Activated T-cell treated with anti-CD3 and anti-CD28 coated beads, Interleukin-2, amount 50 U/mL, for 72 hours (primary cell): ENCODE measurements at places on chromosomes 13 and 19. TPM values are rescaled to one million over a fixed set of nuclear protein-coding genes. Genes with fewer than 3 reads are reported as not detected.

Gene ZNF726
- 20.5 TPM for total RNA-seq

- no peak overlapping the region for H3K4me3 ChIP-seq
- peaks cover 4% of the 10 kb centered on the region for H3K4me1 ChIP-seq
- no peak overlapping the region for H3K27ac ChIP-seq
- H3K36me3 ChIP-seq, result no peaks in the 10 kb centered on the region
Measured at GRCh38 chr13:49308921-49309408, 61.2 kb downstream of the CDADC1 start.

DNA sequence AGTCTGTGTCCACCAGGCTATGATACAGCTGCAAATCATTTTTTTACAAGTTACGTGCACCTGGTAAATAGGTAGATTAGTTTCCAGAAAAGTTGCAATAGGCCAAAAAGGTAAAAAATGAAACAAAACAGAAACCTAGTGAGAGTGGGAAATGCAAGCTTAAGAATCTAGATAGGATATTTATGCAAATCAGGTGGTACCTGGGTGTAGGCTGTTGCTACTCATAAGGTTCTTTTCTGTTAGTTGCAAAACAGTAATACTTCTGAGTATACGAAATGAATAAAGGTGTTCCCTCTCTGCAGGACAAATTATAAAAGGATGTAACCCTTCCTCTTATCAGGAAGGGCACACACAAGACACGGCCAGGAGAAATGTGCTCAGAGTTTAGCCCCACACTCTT, 97.9 kb downstream of the UGGT2 start:
- H3K4me1 ChIP-seq, result no peaks in the 10 kb centered on the region
- DNase-seq, result no peak
- H3K4me3 ChIP-seq, result no peak overlapping the region
- H3K27ac ChIP-seq, result no peak overlapping the region

Gene ZNF780A
- 13.8 TPM for total RNA-seq

- no peak overlapping the region for H3K4me3 ChIP-seq
- H3K27ac ChIP-seq, result no peak overlapping the region
- no peak for DNase-seq
- no peaks in the 10 kb centered on the region for H3K36me3 ChIP-seq
- H3K4me1 ChIP-seq, result no peaks in the 10 kb centered on the region
- H3K27me3 ChIP-seq, result no peaks in the 10 kb centered on the region
Measured at GRCh38 chr13:35255241-35255640, 221.2 kb downstream of the MAB21L1 start.

DNA sequence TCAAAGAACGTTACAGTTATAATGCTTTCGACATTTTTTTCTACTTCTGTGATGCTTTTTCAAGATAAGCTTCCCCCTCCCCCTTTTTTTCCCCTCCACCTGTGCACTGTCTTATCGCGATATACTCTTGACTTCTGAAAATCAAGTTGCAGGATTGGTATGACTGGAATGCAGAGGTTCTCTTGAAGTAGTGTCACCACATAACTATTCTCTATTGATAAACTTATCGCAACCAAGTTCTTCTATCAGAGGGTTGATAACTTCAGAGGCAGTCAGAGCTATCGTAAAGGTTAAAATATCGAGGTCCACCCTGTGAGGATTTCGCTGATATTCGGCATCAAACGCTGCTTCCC, 820 bp downstream of the EID2 start:
- no peak for DNase-seq
- H3K36me3 ChIP-seq, result peaks cover 4% of the 10 kb centered on the region
- H3K4me1 ChIP-seq, result peaks cover 68% of the 10 kb centered on the region
- H3K27me3 ChIP-seq, result no peaks in the 10 kb centered on the region
- peak overlapping the region; percentile 93 for H3K27ac ChIP-seq

Gene HTR2A
- total RNA-seq, result not detected

DNA sequence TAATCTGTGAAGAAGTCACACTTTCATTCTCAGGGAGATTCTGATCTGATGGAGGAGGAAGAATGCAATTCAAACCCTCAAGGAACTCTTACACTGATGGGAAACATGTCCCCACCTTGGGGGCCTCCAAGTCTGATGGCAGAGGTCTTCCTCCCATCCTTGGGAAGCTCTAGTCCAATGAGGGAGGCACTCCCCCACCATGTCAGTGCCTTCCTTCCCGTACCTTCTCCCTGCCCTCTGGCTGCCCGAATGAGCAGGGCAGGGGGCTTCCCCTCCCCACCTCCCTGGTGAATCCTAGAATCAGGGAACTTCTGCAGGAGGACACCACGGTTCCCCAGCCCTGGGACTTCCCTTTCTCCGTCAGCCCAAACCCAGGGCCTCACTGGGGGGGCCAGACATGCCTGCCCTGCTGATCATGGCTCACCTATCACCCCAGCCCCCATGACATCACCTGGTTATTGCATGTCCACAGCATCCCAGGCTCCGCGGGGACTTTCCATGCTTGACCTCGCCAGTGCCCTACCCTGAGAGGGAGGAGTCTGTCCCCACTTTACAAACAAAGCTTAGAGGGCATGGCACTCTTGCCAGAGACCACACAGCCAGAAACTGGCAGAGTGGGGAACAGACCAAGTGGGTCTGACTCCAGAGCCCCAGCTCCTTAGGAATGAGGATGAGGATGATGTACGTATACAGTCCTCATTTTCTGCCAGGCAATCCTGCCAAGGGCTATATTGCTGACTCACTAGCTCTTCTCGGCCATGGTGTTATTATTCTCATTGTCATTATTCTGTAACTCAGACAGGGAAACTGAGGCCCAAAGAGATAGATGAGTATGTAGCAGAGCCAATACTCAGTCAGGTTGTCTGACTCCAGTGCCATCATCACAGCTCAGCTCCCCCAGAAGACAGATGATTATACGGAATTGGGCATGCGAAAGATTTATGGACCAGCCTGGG, 9.6 kb upstream of the BCL3 start:
- H3K36me3 ChIP-seq, result no peaks in the 10 kb centered on the region
- DNase-seq, result no peak
- no peak overlapping the region for H3K4me3 ChIP-seq
- H3K27me3 ChIP-seq, result no peaks in the 10 kb centered on the region

DNA sequence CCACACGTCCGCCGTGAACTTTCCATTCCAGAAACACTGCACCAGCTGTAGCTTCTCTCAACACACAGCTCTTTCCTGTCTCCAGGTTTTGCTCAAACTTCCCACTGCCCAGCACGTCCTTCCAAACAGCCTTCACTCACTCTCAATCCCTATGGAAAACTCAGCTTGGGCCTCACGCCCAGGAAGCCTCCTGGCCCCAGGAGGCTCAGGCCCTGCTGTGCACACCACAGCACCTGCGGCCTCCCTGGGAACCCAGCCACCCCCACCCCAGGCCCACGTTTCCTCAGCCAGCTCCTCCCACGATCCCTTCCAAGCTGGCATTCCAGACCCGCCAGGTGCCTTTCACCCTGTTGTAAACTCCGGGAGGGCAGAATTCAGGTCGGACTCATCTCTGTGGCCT, 35.2 kb downstream of the C13orf46 start:
- no peaks in the 10 kb centered on the region for H3K36me3 ChIP-seq
- H3K27ac ChIP-seq, result no peak overlapping the region
- no peak for DNase-seq

Gene SIPA1L3
- 12.8 TPM for total RNA-seq
